ENCODE measurements at places on chromosomes 7 and 10.

DNA sequence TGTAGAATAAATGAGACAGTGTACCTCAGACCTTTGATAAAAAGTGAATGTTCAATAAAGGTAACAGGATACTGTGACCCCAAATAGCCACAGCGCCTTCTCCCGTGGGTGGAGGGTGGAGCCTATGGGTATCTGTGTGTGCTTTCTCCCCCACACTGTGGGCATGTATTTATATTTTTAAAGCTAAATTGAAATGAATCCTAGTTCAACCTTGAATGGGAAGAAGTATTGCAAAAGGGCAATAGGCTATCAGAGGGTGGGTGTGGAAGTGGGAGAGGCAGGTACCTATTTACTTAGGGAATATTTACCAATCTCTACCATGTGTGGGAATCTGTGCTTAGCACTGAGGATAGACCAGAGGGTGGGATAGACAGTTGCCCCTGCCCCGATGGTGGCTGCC lies 68.9 kb downstream of the PFKFB3 start:
- peaks cover 15% of the 10 kb centered on the region for H3K36me3 ChIP-seq
- H3K4me3 ChIP-seq = peak overlapping the region; percentile 25
- H3K4me1 ChIP-seq = peaks cover 81% of the 10 kb centered on the region
- H3K27ac ChIP-seq = peak overlapping the region; percentile 92

DNA sequence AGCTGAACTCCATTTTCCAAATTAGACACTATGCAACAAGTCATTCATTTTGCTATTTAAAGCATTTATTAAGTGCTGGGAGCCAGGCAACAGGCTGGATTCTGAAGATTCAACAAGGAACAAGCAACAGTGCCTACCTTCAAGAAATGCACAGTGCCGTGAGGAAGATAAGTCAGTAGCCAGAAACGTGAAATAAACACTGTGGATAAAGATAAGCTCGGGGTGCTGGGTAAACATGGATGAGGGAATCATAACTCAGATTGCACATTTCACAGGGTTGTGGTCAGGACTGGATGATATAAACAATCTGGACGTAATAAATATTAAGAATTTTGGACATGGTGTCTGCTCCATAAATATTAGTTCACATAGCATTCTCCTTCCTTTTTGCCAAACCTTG lies 259.3 kb downstream of the SFMBT2 start:
- H3K4me1 ChIP-seq = no peaks in the 10 kb centered on the region
- no peaks in the 10 kb centered on the region for H3K36me3 ChIP-seq
- no peak overlapping the region for H3K4me3 ChIP-seq
- peaks cover 6% of the 10 kb centered on the region for H3K27me3 ChIP-seq
- no peak overlapping the region for H3K27ac ChIP-seq

DNA sequence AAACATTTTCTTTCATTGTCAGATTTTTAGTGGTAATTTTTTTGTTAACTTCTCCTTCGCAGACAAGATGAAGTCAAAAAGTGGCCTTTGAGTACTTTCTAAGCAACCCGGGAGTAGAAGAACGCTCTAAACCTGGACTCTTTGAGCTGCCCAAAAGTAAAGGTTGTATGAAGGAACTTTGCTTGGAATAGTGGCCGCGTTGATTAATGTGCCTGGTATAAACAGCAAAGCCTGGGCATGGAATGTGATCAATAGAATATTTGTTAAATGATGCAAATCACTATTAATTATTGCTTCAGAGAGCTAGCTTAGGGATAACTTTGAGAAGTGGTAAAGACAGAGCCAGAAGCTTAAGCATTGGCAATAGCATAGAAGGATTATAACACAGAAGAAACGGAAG lies 475.1 kb upstream of the ANKRD30A start:
- H3K27me3 ChIP-seq = no peaks in the 10 kb centered on the region
- no peaks in the 10 kb centered on the region for H3K36me3 ChIP-seq
- no peak overlapping the region for H3K27ac ChIP-seq
- DNase-seq = no peak

DNA sequence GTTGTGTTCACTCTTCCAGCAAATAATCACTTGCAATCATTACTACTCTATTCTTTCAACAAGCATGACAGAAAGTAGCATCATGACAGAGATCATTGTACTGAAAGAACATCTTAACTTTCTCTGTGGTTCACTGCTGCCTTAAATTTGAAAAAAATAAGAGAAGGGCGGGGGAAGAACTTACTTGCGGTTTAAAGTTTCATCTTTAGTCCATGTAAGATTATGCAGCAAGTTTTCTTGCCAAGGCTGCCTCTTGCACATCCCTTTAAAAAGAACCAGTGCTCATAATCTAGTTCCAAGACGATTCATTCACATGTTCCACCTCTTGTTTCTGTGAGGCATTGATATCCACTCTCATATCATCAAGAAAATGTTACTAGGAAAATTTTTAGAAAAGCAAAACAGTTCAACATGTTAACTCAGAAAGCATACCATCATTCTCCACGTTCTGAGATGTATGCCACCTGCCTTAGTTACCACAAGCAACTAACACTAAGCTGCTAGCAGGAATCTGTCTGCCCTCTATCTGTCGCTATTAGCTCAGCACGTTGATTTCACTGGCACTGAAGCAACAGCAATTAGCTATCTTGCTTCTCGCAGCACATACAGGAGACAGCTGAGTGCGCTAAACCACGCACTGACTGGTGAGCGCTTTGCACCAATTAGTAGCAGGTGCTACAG lies at the start of gene PCDH15:
Gene PCDH15, minus strand, starts transcription at position 491 of the 681 bp plus-strand sequence. CDS start 136,969 bp downstream, outside the sequence.
- no peak within 1 kb of the TSS for H3K27ac ChIP-seq
- no peak within 1 kb of the TSS for H3K4me3 ChIP-seq
- no peak for DNase-seq
- no peaks in the 10 kb centered on the region for H3K4me1 ChIP-seq
- H3K27me3 ChIP-seq = no peaks in the 10 kb centered on the region

DNA sequence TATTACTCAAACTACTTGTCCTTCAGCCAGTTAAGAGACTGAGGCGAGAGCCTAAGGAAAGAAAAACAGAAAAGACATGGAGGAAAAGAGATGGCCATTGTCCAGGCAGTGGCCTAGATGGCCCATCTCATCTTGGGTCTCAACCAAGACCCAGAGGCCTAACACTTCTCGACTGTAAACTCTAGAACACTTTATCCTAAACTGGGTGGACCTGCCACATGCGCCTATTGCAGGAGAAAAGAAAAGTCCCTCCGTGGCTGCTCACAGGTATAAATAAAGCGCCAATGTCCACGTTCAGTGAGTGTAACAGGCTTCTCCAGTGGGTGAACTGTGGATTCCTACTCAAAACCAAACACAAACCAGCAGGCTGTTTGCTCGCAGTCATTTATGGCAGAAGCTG lies 92.7 kb upstream of the DDC start:
- H3K4me3 ChIP-seq = no peak overlapping the region
- no peaks in the 10 kb centered on the region for H3K36me3 ChIP-seq

DNA sequence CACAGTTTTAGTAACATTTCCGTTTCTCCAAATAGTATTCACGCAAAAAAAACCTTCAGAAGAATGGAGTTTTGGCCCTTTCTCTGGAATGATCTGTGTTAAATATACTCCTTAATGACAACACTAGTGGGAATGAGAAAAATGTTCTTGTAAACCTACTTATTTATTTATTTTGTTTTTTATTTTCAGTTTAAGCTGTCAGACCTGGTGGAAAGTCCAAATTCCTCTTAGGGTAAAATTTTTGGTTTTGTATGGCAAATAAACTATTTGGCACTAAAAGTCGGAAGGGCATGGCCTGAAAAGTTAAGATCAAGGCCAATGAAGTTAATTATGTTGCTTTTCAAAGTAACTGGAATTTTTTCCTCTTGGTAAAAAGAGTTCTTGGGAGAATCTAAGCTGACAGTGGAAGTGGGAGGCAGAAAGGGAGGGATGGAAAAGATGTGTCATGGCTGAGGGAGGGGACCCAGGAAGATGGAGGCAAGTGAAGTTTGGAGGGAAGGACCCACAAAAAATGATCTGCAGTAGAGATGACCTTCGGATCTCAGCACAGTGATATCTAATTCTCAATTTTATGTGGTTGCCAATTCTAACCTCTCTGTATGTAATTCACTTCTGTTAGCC lies 33.5 kb upstream of the VPS41 start:
- DNase-seq = no peak
- H3K4me3 ChIP-seq = no peak overlapping the region
- no peaks in the 10 kb centered on the region for H3K36me3 ChIP-seq
- peaks cover 6% of the 10 kb centered on the region for H3K27me3 ChIP-seq

DNA sequence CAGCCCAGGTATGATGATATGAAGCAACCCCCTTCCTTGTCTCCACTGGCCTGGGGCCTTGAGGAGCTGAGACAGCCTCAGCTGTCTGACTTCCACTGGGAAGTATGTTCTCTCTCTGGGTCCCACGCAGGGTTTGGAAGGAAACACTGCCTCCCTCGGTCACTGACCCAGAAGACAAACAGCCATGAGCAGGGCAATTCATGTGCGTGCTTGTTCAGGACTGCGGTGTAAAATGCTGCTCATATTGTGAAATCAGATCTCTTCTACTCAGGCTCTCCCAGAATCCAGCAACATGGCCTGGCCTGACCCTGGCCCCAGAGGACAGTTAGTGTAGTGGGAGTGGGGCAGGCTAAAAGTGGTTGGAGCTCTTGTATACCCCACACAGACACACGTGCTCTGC lies 2.8 kb downstream of the CLCN1 start:
- no peak for DNase-seq
- no peak overlapping the region for H3K27ac ChIP-seq
- H3K4me3 ChIP-seq = no peak overlapping the region
- H3K27me3 ChIP-seq = no peaks in the 10 kb centered on the region
- H3K4me1 ChIP-seq = no peaks in the 10 kb centered on the region

GRCh38 chr7:112638675-112639400 lies 151.4 kb downstream of the TMEM168 start:
- no peak overlapping the region for H3K27ac ChIP-seq
- H3K27me3 ChIP-seq = peaks cover 7% of the 10 kb centered on the region
- no peak for DNase-seq
- H3K4me3 ChIP-seq = no peak overlapping the region
- H3K4me1 ChIP-seq = no peaks in the 10 kb centered on the region

- H3K36me3 ChIP-seq = peaks cover 25% of the 10 kb centered on the region
- H3K4me1 ChIP-seq = peaks cover 72% of the 10 kb centered on the region
- peak overlapping the region; percentile 93 for H3K4me3 ChIP-seq
Observed at GRCh38 chr10:104334965-104335650, 3.2 kb downstream of the ITPRIP start.

- peaks cover 7% of the 10 kb centered on the region for H3K27me3 ChIP-seq
- H3K4me1 ChIP-seq = no peaks in the 10 kb centered on the region
- H3K27ac ChIP-seq = no peak overlapping the region
- H3K4me3 ChIP-seq = no peak overlapping the region
- no peaks in the 10 kb centered on the region for H3K36me3 ChIP-seq
- no peak for DNase-seq
Observed at GRCh38 chr7:45582136-45582749, 8.1 kb downstream of the ADCY1 start.

Data from activated CD4-positive, alpha-beta T cell treated with anti-CD3 and anti-CD28 coated beads for 36 hours (primary cell).